ENCODE measurements at places on chromosomes 2 and 18. TPM values are rescaled to one million over a fixed set of nuclear protein-coding genes. Genes with fewer than 3 reads are reported as not detected.

DNA sequence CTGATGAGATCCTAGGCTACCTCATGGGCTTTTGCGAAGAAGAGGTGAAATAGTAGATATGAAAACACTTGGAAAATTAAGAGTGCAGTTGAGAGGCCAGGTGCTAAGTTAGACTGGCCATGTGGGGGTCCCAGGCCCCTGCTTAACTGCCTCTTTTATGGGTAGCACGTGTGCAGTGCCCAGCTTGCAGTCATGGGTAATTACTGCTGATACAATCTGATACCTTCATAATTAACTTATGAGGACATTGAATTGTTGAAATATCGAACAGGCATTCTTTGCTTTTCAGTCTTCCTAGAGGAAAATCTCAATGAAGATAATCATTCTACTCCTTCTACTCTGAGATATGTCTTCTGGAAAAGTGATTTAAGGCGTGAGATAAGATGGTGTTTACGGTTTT lies 11.6 kb downstream of the TRAF3IP1 start:
- DNase-seq = no peak
- no peak overlapping the region for H3K27ac ChIP-seq

QPCT gene
- total RNA-seq = 0.42 TPM

EN1 gene
- not detected for total RNA-seq

CAPN14 gene
- total RNA-seq = 1.1 TPM

TUBB8B gene
- total RNA-seq = not detected

All from activated naive CD4-positive, alpha-beta T cell treated with anti-CD3 and anti-CD28 coated beads for 36 hours (primary cell).